ENCODE measurements at places on chromosomes 16 and 17.

- no peak for DNase-seq
These were observed 5.1 kb downstream of the C1QTNF8 start for GRCh38 chr16:1090620-1091587.

DNA sequence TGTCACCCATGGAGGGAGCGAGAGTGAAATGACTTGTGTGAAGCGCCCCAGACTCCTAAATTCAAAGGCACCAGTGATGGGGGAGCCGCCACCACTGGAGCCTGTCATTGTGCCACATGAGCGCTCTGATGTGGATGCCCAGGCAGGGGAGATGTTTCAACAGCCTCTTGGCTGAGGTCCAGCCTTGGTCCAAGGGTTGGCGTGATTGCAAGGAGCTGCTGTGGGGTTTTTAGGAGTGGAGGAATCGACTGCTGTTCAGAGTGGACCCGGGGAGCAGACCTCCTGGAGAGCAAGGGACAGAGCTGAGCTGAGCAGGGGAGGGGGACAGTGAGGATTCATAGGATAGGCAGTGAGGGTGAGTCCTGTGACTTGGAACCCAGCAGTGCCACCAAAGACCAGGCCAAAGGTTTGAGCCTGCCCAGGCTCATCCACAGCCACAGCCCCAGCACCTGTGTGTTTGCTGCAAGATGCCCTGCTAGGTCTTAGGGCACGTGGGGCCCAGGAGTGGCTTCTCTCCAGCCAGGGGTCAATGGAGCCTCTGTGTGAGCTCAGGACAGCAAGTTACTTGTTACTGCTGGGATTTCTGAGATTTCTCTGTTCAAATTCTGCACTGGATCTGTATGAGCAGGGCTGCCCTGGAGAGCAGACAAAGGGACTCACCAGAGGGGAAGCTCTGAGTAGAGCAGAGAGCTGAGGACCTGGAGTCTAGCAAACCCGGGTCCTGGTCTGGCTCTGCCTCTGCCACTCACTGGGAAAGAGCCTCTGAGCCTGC, 20.3 kb downstream of the RHBDL3 start:
- no peak for DNase-seq

DNA sequence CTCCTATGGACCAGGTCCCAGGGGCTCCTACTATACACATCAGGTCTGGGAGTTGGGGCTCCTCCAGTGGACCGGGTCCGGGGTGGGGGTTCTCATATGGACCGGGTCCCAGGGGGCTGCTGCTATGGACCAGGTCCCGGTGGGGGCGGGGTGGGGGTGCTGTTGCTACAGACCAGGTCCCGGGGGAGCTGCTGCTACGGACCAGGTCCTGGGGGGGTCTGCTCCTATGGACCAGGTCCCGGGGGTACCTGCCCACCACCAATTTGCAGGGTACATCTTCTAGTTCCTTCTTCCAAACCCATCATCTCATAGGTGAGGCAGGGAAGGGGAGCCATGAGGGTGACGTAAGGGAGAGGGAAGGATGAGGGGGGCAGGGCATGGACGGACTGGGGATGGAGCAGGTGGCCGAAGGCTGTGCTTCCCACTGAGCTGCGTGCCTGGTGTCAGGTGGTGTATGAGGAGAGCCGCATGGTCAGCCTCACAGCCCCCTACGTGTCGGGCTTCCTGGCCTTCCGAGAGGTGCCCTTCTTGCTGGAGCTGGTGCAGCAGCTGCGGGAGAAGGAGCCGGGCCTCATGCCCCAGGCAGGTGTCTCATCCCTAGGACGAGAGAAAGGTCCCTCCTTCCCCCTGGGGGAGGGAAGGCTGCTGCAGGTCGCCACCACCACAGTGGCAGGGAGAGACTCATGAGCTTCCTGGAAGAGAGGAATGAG, 6.6 kb downstream of the ENDOV start:
- no peak for DNase-seq

DNA sequence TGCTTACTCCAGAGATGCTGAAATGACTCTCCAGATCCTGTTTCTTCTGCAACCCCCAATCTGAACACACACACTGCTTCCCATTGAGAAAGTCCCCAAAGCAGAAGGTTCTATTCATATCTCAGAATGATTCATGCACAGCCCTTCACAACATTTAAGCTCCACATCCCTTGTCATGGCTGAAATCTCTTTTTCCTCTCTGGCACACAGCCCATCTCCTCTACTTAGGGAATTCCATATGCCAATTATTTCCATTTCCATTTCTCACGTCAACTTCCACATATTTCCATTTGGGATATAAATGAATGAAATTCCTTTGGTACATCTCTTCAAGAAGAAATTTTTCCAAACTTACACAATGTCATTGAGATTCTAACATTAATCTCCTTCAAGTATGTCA, 119.6 kb downstream of the CDH11 start:
- DNase-seq, result no peak

DNA sequence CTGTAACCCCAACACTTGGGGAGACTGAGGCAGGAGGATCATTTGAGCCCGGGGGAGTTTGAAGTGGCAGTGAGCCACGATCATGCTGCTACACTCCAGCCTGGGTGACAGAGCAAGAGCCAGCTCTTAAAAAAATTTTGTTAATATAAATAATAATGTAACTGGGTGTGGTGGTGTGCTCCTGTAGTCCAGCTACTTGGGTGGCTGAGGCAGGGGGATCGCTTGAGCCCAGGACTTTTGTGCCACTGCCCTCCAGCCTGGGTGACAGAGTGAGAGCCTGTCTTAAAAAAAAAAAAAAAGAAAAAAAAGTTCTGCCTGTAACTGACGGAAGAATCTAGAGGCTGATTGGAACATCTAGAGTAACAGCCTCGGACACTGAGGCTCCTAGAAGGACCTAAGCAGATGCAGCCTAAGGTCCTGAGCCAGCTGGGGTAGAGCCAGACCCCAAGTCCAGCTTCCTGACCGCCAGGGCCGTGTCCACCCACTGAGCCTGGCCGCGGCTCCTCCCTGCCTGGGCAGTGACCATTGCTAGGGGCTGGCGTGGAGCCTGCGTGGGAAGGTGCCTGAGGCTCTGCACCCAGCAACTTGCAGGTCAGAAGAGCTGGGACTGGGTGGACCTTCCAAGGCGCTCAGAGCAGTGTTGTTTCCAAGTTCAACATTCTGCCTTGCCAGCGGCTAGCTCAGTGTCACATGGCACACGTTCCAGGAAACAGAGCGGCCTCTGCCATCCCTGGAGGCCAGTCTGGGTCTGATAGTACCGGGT, 209.4 kb upstream of the CIBAR2 start:
- no peak for DNase-seq

DNA sequence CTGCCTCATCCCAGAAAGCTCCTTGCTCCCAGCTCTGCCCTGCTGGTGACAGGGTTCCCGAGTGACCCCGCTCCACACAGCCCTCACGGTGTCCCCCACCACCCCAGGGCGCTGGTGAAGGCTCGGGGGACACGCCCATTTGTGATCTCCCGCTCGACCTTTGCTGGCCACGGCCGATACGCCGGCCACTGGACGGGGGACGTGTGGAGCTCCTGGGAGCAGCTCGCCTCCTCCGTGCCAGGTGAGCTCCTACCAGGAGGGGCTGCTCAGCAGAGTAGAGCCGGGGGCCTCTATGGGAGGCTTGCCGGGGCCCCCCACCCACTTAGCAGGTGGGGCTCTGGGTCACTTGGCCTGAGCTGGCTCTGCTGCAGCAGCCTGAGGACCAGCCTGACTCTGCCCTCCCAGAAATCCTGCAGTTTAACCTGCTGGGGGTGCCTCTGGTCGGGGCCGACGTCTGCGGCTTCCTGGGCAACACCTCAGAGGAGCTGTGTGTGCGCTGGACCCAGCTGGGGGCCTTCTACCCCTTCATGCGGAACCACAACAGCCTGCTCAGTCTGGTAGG, 11.2 kb downstream of the GAA start:
- no peak for DNase-seq

DNA sequence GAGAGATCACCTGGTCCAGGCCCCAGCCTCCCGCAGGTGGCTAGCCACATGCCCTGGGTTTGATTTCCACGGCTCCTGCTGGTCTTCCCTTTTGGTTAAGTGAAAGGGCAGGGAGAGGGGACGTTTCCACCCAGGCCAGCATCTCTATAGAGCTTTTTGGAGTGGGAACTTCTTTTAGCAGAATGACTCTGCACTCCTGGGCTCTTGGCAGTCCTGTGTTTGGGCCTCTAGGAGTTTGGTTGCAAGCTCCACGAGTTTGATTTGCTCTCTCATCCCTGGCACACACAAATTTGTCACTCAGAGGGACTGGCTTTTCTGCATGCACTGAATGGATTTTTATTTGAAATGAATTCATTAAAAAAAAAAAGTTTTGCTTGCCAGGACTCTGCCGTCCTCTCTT, 32.8 kb downstream of the MSI2 start:
- no peak for DNase-seq

DNA sequence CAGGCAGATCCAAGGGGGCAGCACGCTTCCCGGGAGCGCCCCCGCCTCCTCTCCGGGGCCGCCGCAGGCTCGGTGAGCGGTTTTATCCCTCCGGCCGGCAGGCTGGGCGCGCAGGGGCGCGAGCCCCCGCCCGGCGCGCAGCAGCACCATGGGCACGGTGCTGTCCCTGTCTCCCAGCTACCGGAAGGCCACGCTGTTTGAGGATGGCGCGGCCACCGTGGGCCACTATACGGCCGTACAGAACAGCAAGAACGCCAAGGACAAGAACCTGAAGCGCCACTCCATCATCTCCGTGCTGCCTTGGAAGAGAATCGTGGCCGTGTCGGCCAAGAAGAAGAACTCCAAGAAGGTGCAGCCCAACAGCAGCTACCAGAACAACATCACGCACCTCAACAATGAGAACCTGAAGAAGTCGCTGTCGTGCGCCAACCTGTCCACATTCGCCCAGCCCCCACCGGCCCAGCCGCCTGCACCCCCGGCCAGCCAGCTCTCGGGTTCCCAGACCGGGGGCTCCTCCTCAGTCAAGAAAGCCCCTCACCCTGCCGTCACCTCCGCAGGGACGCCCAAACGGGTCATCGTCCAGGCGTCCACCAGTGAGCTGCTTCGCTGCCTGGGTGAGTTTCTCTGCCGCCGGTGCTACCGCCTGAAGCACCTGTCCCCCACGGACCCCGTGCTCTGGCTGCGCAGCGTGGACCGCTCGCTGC, 832 bp downstream of the CDK5R1 start:
- no peak for DNase-seq

- no peak for DNase-seq
These were observed 224.3 kb downstream of the MSI2 start for GRCh38 chr17:57480438-57481196.

- no peak for DNase-seq
These were observed 29.7 kb downstream of the RAI1 start for GRCh38 chr17:17710728-17711541.

DNA sequence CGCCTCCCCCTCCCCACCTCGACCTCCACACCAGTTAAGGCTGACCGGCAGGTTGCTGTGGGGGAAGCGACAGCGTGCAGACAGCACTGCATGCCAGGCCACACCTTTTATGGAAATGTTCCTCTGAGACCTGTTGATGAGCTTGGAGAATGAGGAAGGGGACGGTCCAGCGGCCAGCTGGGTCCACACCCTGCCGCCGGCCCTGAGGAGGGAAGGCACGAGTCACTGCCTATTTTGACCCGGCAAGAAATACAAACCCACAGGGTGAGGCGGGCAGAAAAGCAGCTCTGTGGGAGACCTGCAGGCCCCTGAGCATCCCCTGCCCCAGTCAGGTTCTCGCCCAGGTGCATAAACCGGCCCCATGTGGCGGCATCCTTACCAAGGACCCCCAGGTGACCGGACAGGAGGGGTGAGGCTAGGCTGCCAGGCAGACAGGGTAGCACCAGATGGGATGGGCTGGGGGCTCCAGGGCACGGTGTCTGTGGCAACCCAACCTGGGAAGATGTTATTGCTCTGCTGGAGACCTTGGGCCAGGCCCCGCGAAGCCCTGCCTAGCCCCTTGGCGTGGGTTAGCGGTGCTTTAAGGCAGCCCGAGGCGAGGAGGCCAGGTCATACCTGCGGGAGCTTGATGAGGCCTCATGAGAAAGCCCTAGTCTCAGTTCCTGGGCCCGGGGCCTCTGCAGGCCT, 12.7 kb downstream of the NATD1 start:
- DNase-seq, result no peak

- DNase-seq, result no peak
These were observed 66.7 kb downstream of the FTO start for GRCh38 chr16:53770641-53771040.

- DNase-seq, result no peak
These were observed 1.6 kb downstream of the GLG1 start for GRCh38 chr16:74605332-74605731.

GRCh38 chr17:35079547-35080423, 16.3 kb upstream of the RFFL start:
- no peak for DNase-seq

- no peak for DNase-seq
These were observed 35.6 kb upstream of the IRF8 start for GRCh38 chr16:85863384-85863774.

DNA sequence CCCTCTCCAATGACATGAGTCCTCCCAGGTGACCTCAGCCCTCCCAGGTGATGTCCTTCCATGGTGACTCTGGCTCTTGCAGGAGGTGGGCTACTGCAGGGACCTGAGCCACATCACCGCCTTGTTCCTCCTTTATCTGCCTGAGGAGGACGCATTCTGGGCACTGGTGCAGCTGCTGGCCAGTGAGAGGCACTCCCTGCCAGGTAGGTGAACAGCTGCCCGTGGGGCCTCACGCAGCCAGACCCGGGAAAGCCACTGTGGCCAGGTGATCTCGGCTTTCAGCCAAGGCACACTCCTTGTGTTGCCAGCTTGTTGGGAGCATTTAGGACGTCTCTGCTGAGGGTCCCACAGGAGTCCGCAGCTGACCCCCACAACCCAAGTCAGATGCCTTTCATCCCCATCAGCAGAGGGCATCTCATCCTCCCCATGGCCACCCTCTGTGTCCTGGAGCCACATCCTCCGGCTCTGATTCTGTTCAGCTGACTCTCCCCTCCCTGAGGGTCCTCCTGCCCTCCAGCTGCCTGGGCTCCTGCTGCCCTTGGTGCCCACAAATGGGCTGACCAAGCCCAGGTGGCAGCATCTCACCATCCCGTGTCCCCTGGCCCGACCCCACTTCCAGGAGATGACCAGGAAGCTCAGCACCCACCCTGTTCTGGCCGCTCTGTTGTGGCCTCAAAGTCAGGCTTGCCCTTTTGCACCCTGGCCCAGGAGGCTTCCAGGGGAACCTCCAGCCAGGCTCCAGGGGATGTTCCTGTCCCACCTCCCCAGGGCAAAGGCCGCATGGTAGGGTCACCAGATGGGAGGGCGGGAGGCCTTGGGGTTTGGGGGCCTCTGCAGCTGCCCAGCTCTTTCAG, 20.1 kb downstream of the USP6 start:
- DNase-seq, result no peak

- DNase-seq, result no peak
These were observed 23.8 kb downstream of the FAM83G start for GRCh38 chr17:18980682-18981334.

GRCh38 chr17:21001111-21001812, 41.5 kb downstream of the USP22 start:
- DNase-seq, result no peak

GRCh38 chr17:43477832-43478634, 5.7 kb upstream of the DHX8 start:
- DNase-seq, result no peak

- DNase-seq, result no peak
These were observed 55.6 kb downstream of the IKZF3 start for GRCh38 chr17:39808409-39808997.

- DNase-seq, result peak; percentile 83
These were observed at the start of gene CDT1 for GRCh38 chr16:88803264-88803987. TSS of gene CDT1 (plus strand) at chr16:88803789. CDS start at chr16:88803832, 43 bp downstream.
